ENCODE measurements at places on chromosomes 11 and 22.

- no peak for DNase-seq
These were observed 28.5 kb upstream of the SMIM38 start for GRCh38 chr11:69127081-69127850.

- no peak for DNase-seq
These were observed 4.1 kb upstream of the RAB3IL1 start for GRCh38 chr11:61921446-61921845.

DNA sequence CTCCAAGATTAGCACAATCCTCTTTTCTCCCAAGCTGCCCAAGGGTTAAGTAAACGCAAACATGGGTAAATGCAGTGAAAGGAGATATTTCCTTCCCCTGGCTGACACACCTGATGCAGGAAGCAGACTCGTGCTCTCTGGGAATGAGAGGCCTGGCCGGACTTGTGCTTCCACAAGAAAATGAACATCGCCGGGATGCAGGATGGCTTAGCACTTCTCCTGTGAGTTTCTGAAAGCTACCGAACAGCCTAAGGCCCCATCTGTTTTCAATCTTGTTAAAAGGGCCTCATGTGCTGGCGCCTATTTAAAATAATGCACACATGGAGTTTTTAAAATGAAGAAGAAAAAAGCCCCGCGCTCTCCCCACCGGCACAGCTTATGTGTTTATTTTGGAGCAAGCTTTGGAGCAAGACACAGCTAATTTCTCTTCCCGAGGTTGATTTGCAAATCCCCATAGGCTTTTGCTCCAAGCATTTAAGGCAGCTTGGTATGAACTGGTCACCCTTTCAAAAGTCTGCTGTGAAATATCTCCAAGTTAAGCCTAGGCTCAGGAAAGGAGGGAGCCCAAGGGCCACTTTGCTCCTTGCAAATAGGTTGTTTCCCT lies 100.9 kb downstream of the SYN3 start:
- DNase-seq = no peak

DNA sequence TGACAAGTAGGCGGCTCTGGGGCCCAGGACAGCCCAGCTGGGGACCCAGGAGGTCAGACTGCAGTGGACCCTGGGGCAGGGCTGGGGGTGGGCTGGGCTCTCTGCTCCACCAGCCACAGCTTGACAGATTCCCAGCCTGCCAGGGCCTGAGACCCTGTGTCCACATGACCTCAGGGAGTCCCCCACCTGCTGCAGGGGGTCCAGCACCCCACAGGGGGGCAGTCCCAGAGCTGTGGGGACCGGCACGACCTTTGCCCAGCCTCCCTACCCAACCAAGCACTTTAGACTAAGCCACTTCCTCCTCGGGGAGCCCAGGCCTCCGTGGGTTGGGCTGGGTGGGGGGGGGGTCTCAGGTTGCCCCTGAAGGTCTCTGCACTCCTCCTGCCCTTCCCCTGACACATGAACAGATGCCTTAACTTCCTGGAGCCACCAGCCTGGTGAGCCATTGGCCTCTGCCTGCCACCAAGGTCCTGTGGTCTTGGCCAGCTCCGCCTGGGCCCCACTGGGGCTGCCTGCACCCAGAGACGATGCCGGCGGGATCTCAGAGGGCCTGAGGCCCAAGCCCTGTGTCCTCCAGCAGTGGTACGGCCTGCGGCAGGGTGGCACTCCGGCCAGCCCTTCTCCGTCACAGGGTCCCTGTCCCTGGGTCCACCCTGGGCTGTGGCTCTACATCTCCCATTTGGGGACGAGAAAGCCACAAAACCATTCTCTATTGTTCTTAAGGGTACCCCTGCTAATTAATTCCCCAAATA lies 3.4 kb downstream of the CCDC188 start:
- no peak for DNase-seq

GRCh38 chr11:77959434-77959833 lies 35.0 kb downstream of the INTS4 start:
- no peak for DNase-seq

GRCh38 chr11:69899957-69900821 lies 81.0 kb upstream of the FGF3 start:
- DNase-seq = no peak

- no peak for DNase-seq
These were observed 22.9 kb upstream of the IGSF22 start for GRCh38 chr11:18748766-18749365.

DNA sequence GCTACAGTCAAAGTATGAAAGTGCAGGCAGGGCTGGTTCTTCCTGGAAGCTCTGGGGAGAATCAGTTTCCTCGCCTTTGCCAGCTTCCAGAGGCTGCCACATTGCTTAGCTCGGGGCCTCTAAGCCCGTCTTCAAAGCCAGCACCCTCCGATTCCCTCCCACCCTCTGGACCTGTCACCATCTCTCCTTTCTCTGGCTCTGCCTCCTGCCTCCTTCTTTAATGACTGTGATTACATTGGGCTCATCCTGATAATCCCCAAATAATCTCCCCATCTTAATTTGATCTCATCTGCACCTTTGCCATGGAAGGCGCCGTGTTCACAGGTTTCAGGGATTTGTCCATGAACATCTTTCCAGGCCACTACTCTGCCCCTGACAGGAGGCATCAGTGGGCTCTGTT lies 42.5 kb downstream of the MCM5 start:
- no peak for DNase-seq

DNA sequence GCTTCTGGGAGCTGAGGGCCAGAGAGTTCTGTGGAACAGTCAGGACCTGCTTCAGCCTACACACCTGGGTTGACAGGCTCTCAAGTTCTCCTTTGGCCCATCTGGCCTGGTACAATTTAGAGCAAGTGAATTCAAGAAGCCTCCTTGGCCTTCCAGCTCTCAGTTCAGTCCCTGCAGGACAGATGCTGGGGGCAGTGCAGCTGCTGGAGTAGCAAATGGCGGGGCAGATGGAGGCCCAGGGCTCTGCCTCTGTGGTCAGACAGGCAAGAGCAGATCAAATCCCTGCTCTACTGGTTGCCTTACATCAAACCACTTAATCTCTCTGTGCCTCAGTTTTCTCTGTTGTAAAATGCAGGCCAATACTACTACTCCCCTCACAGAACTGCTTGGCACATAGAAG lies 8.7 kb upstream of the KCNK7 start:
- DNase-seq = no peak

GRCh38 chr11:134819041-134819440 lies 407.0 kb upstream of the B3GAT1 start:
- DNase-seq = no peak

DNA sequence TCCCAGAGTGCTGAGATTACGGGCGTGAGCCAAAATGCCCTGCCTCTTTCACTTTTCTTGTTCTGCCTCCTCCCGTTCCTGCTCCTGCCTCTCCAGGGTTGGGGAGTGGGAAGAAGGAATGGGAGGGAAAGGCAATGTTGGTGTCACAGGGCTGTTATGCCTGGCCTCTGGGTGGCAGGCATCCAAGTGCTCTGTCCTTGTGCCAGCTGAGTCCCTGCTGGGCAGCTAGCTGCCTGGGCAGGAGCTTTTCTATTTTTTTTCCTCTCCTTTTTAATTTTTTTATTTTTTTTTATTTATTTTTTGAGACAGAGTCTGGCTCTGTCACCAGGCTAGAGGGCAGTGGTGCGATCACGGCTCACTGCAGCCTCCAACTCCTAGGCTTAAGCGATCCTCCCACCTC lies 4.1 kb upstream of the SAC3D1 start:
- peak; percentile 36 for DNase-seq

DNA sequence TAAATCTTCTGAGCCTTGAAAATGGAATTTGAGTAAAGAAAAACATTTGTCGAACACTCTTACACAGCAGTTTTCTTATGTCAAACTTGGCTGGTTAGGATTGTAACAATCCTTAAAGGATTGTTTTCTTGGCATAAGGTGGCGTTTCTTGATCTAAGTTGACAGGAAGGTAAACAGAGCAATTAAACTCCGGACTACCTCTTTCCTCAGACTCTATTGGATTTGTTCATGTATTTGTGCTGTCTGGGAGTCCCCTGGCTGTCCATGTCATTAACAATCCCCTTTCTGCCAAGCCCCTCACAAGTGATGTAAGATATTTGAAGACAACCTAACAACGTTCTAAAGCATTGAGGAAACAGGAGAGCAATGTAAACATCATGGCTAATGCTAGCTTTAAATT lies 222.5 kb upstream of the SNX19 start:
- no peak for DNase-seq

GRCh38 chr11:15591112-15591537 lies 476.4 kb downstream of the INSC start:
- DNase-seq = no peak
